Chondrocyte (in vitro differentiated cells): ENCODE measurements at places on chromosomes 2 and 18. TPM values are rescaled to one million over a fixed set of nuclear protein-coding genes. Genes with fewer than 3 reads are reported as not detected.

Gene NCKAP1
- 164 to 189 TPM (median 186 TPM) in 3 replicates for total RNA-seq

Gene RNF125
- total RNA-seq: 0.51 to 0.87 TPM (median 0.60 TPM) in 3 replicates

Gene GEN1
- total RNA-seq: 7.2 to 9.4 TPM (median 7.6 TPM) in 3 replicates

GRCh38 chr2:584863-585823 lies 92.1 kb downstream of the TMEM18 start:
- H3K27me3 ChIP-seq: peaks cover 2% of the 10 kb centered on the region
- no peak overlapping the region for H3K27ac ChIP-seq
- H3K4me3 ChIP-seq: no peak overlapping the region
- peaks cover 3% of the 10 kb centered on the region for H3K4me1 ChIP-seq
- DNase-seq: no peak

DNA sequence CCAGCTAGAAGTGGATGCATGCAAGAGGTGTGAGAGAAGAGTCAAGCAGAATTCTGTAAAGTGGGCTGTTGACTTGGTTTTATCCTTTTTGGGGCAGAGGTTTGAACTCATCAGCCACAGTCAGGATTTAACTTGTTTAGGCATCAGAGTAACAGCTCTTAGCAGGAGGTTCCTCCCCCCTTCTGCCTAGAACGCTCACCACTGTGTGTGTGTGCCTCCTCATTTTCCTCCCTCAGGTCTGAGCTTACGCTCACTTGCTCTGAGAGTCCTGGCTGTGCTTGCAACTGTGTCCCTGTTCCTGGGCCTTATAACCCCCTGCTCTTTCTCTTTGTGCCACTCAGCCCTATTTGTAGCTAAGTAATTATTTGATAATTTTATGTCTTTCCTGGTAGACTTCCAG lies 167.9 kb downstream of the TMEM182 start:
- no peaks in the 10 kb centered on the region for H3K4me1 ChIP-seq
- H3K27me3 ChIP-seq: no peaks in the 10 kb centered on the region
- H3K36me3 ChIP-seq: no peaks in the 10 kb centered on the region
- DNase-seq: no peak
- no peak overlapping the region for H3K27ac ChIP-seq
- no peak overlapping the region for H3K4me3 ChIP-seq

- H3K36me3 ChIP-seq: no peaks in the 10 kb centered on the region
- no peak overlapping the region for H3K4me3 ChIP-seq
- H3K27me3 ChIP-seq: no peaks in the 10 kb centered on the region
- no peak overlapping the region for H3K27ac ChIP-seq
- H3K4me1 ChIP-seq: peaks cover 6% of the 10 kb centered on the region
- DNase-seq: no peak
Measured at GRCh38 chr2:30684516-30684915, 122.7 kb downstream of the CAPN13 start.

GRCh38 chr18:52045946-52046675 lies 293.9 kb upstream of the DCC start:
- H3K27ac ChIP-seq: no peak overlapping the region
- H3K4me1 ChIP-seq: no peaks in the 10 kb centered on the region
- no peaks in the 10 kb centered on the region for H3K27me3 ChIP-seq
- no peaks in the 10 kb centered on the region for H3K36me3 ChIP-seq
- H3K4me3 ChIP-seq: no peak overlapping the region

GRCh38 chr18:40470723-40471122 lies 1484.3 kb upstream of the PIK3C3 start:
- H3K4me3 ChIP-seq: no peak overlapping the region
- no peaks in the 10 kb centered on the region for H3K36me3 ChIP-seq
- H3K27ac ChIP-seq: no peak overlapping the region
- DNase-seq: no peak

- no peaks in the 10 kb centered on the region for H3K27me3 ChIP-seq
- DNase-seq: no peak
- H3K36me3 ChIP-seq: no peaks in the 10 kb centered on the region
- H3K27ac ChIP-seq: peak overlapping the region; percentile 94
Measured at GRCh38 chr18:58222432-58223125, 178.6 kb downstream of the NEDD4L start.
